ENCODE measurements at places on chromosomes 12 and 14.

DNA sequence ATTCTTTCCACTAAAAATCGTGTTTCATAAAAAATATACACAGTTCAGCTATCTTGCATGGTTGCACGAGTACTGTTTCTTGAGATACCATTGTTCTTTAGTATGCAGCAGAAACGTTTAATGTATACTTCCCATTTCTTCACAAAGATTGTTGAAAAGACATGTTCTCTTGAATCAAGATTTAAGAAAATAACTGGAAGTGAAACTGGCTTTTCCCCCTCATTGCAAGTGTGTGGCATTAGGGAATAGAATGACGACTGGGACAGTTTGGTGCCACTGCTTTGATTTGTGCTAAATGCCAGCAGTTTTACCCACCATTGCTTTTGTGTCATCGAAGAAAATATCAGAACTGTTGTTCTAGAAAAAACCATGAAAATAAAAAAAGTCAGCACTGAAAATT lies 20.3 kb upstream of the DHRS2 start:
- no peak for DNase-seq

DNA sequence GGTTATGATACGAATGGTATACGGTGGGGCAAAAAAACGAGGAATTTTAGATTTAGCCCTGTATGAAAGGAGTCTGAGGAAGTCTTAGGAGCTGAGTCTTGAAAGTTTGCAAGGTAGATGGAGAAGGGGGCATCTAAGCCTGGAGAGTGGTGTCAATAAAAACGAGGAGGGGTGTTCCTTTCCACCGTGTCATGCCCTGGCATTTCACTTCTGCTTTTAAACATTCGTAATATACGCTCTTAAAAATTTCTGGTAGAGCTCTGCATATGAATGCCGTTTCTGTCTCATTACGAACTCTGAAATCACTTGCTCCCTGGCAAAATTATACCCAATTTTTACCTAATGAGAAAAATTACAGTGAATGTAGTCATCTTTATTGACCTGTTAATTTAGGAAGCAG lies 170.2 kb downstream of the ERC1 start:
- DNase-seq: no peak

DNA sequence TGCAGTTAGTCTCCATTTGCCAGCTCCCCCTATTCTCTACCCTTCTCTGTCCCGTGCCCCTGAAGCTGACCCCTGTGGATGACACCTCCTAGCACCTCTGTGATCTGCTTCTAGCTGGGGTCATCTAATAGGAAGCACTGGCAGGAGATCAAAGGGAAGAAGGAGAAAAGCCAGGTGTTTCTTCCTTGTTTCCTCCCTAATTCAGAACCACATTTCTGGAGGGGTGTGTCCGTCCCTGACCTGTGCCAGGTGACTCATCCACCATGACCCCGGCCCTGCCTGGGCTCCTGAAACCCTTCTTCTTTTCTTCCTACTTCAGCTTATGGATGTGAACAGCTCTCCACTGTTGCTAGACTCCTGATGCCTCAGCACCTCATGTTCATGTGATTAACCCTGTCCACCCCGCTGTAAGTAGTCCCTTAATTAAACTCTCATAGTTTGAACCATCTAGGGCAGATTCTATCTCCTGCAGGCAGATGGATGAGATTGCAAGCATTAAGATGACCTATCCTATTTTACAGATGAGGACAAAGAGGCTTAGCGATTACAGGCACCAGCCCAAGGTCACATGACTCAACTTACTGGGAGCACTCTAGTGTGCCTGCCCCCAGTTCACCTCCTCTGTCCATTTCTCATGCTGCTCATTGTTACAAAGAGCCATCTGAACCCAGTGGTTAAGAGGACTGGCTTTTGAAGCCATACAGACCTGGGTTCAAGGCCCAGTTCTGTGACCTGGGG lies 770.5 kb downstream of the MED13L start:
- no peak for DNase-seq

- DNase-seq: no peak
Observed at GRCh38 chr14:34649344-34649743, 19.4 kb upstream of the SNX6 start.

DNA sequence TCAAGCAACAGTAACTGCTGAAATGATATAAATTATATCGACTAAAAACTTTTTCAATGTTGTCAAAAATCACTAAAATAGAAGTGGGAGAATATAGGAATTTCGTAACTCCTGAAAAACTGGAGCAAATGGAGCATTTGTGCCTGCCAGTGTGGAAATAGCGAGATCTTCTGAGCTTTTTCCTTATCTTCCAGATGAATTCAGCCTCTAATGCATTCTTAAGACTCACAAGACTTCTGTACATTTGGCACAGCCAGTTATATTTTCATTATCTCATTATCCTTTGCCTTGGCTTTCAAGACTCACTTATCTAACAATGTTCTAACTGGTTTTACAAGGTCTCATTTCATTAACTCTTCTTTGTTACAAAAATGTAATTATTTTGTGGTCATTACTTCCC lies 252.4 kb downstream of the GXYLT1 start:
- no peak for DNase-seq

- no peak for DNase-seq
Observed at GRCh38 chr12:1946296-1946695, 27.8 kb upstream of the CACNA2D4 start.

- no peak for DNase-seq
Observed at GRCh38 chr14:102901633-102902032, 20.8 kb upstream of the AMN start.

DNA sequence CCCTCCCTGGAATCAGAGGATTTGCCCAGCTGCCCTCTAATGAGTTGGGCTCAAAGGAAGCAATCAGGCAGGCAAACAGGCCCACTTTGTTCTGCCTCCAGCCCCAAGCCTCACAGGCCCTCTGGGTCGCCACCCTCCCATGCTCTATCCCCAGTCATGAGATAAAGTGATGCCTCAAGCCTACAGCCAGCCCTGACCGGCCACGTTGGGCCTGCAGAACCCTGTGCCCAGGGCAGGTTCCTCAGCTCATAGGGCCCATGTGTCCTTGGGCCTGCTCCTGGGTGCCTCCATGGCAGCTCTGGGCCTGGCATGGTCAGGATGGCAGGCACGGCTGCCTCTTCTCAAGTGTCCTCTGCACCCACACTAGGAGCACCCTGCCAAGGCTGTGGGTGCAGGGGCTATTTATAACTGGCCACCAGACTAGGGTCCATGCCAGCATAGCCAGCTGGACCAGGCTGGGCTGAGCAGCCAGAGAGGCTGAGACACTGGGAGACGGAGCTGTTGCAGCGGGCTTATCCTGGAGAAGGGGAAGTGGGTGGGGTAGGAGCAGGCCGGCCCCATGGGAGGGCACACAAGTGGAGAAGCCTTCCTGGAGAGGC lies 20.2 kb downstream of the HDAC7 start:
- DNase-seq: no peak

DNA sequence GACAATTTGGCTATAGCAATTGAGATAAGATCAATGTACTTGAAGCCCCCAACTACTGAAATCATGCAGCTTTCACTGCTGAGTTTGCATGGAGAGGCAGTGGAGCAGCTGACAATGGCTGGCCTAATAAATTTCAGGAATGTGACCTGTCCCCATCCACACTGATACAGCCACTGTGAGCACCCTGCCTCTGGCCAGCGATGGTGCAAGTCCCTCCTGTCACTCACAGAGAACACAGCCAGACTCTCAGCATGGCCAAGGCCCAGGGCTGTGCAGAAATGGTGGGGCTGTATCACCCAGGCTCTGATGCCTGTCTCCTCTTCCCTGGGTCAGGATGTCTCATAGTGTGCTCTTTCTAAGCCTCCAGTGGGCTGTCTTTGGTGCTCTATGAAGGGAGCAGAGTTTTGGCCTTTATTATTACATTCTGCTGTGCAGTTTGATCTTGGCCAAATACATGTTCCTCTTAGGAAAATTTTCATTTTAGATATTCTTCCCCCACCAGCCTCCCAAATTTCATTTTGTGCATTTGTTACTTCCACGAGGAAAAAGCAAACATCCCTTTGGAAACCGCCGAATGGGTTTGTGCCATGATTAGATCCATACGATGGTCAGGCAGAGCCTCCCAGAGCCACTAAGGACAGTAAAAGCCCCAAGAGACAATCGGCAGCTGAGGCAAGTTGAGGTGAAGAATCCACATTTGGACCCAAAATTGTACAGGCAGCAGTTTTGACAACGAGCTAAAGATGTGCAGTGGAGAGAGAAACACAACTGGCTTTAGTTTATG lies 85.1 kb upstream of the WSCD2 start:
- DNase-seq: no peak

DNA sequence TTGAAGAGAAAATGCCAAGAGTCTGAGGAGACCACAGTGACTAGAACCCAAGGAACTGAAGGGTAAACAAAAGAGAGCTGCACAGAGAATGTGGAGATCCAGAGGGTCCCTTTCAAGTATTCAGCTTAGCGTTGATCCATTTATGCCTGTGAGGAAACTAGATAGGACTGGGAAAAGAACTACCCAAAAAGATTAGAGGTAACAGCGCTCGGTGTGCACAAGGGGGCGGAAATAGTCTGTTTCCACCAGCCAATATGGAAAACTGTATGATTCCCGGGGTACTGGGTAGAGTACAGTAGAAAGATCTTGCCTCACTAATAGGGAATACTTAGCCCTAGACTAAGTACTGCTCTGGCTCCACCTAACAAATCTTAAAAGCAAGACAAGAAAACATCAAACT lies 135.5 kb downstream of the DPF3 start:
- no peak for DNase-seq

DNA sequence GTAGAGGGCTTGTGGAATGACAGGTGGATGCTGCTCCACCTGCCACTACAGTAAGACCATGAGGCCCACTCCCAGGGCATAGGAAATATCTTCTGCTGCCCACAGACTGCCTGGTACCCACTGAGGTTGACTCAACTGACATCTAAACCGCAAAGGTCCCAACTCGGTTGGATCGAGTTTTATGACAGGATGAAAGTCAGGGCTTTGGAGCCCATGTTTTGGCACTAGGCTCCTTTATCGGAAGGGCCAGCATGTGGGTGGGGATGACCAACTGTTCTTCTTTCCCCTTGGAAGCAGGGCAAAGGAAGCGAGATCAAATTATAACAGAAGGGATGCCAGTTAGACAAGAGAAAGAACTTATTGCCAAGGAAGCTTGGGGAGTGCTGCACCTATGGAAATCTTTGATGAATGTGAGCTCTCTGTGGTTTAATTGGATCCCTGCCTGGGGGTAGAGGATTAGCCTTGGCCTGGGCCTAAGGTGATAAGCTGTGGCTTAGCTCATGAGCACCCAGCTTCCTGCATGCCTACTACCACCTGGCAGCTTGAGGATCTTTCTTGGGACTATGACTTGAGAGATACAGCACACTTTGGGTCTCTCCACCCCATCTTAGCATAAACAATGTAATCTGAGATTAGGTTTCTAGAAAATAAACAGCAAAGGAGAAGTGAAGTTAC lies 121.8 kb downstream of the KCNA5 start:
- no peak for DNase-seq

All from BE2C (cell line).